ENCODE measurements at places on chromosomes 4 and X. TPM values are rescaled to one million over a fixed set of nuclear protein-coding genes. Genes with fewer than 3 reads are reported as not detected.

TBC1D1 gene
- 35.9 TPM for total RNA-seq

CTAG1A gene
- not detected for total RNA-seq

RASSF6 gene
- 0.14 TPM for total RNA-seq

UGT2B17 gene
- total RNA-seq = not detected

TCEAL6 gene
- total RNA-seq = not detected

UGT2B11 gene
- not detected for total RNA-seq

TRO gene
- 5.6 TPM for total RNA-seq

SULT1E1 gene
- total RNA-seq = not detected

LRCH2 gene
- 13.1 TPM for total RNA-seq

MTTP gene
- not detected for total RNA-seq

SPANXN3 gene
- not detected for total RNA-seq

DCAF16 gene
- total RNA-seq = 21.9 TPM

VEGFC gene
- total RNA-seq = 59.7 TPM

RAB39B gene
- 0.14 TPM for total RNA-seq

KLF8 gene
- 2.6 TPM for total RNA-seq

SHROOM2 gene
- 6.7 TPM for total RNA-seq
